ENCODE measurements at places on chromosomes 2 and 18.

- DNase-seq, result peak; percentile 52
These were observed 94.4 kb upstream of the ASAP2 start for GRCh38 chr2:9112079-9112721.

GRCh38 chr2:136796339-136796738 is 31.0 kb downstream of the THSD7B start:
- no peak for DNase-seq

DNA sequence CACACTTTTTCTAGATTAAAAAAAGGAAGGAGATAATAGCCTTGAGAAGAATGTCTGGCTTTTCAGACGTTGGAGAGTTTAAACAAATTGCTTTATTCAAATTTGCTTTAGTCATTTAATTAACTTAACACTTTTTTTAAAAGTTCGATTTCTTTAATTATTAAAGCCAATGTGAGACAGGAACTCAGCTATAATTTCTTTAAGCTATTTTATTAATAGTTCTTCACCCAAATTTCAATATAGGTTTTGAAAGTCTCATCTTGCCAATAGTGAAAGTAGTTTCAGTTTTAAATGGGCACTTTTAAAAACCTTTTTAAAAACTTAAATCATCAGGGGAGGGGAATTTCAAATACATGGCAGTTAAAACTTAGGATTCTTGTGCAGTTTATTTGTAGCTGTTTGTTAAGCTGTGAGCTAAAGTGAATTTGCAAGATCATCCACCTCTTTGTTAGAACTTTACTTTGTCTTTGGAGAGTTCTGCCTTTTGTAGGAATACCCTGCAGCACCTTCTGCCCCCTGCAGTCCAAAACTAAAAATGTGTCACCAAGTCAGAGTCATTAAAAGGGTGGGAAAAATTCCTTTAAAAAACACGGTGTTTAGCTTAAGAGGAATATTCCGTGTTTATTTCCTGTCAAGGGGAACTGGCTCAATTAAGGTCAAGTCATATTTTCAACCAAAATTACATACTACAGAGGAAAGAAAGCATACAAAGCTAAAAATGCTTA is 4.6 kb downstream of the TGIF1 start:
- no peak for DNase-seq

DNA sequence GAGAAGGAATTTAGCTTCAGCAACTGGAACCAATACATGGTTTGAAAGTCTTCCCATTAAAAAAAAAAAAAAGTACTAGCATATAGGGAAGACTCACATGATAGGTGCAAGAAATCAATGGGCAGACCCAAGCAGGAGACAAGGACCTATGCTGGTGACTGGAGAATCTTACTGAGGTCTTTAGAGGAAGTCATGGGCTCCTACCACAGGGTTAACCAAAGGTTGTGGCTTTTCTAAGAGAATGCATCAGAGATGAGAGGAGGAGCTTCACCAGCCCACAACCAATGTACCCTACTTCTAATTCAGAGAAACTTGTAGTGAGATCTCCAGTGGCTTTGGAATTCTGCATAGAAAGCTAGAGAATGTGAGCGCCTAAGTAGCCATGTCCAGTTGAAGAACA is 207.4 kb downstream of the NCKAP5 start:
- DNase-seq, result no peak

GRCh38 chr18:72637721-72638120 is 93.6 kb upstream of the CBLN2 start:
- DNase-seq, result no peak

GRCh38 chr2:20093263-20094141 is 42.1 kb upstream of the LAPTM4A start:
- DNase-seq, result no peak

DNA sequence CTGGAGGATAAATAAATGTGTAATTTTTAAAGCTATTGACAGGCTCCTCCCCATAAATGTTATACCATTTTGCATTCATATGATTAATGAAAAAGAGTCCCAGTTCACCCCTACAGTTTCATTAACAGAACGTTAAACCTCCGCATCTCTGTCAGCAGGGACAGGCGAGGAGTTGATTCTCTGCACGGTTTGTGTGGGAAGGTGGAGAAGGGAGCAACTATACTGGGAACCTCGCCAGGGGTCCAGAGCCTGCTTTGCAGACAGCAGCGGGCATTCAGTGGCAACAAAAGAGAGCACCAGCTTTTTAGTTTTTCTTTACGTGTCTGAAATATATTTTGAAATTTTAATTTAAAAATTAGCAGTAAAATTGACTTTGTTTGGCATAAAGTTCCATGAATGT is 101.4 kb downstream of the FARSB start:
- DNase-seq, result no peak

Measured in omental fat pad (tissue), 4 donors.